ENCODE measurements at places on chromosomes 6 and 20. TPM values are rescaled to one million over a fixed set of nuclear protein-coding genes. Genes with fewer than 3 reads are reported as not detected.

DNA sequence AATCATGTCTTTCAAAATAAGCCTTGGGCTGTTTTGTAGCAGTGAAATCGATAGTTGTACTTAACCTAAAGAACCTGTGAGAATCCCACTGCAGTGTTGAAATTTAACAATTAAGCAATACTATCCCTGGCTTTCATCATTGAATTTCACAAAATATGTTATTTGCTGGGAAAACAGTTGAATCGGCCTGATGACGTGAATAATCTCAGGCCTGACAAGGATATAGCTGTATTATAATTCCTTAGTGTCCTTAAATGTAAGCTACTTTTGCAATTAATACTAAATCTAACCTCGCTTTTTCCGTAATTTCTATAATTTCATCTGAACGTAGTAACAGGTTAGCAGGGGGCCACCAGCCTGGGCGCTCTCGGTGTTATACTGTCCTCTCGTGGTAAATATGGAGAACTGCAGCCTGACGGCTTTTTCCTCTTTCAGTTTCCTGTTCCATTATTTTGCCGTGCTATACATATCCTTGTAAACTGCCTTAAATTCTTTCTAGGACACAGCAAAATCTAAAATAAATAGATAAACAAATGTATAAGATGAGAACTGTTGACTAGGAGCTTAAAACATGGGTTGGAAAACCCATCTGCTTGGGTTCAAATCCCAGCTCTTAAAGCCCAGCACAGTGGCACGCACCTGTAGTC is 24.0 kb downstream of the MTFR2 start:
- peak; percentile 60 for DNase-seq

The HDDC2 gene
- 86.6 TPM for total RNA-seq

The PACSIN1 gene
- total RNA-seq = not detected

DNA sequence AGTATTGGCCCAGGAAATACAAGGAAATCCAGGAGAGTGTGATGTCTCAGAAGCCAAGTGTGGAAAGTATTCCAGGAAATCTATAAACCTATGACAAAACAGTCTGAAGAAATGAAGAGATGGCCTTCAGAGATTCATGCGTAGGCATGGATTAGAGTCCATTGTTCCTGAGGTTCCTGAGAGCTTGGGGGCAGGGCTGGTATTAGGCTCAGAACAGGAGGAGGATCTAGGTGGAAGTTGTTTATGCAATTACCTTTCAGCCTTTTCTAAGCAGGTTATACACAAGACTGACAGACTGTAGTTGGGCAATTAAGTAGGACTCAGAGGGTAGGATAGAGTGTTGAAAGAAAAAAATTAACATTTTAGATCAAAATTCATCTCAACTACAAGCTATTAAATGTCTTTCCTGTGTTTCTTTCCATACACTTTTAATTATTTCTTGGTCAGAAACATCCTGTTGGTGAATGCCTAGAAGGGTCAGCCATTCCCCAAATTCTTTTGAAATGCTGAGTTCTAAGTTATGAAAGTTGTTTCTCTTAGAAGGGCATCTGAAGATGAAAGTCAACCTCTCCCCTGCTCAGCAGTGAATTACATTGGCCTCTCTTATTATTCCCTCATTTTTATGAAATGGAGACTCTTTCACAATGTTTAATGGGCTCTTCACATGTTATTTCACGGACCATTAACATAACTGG is 201.2 kb upstream of the MYLIP start:
- no peak for DNase-seq

GRCh38 chr20:2741881-2742280 is 49.3 kb downstream of the EBF4 start:
- no peak for DNase-seq

The LIME1 gene
- 0.72 TPM for total RNA-seq

- DNase-seq = no peak
These were observed 376.6 kb downstream of the DHX35 start for GRCh38 chr20:39338469-39339376.

The TNXB gene
- total RNA-seq = 0.20 TPM

GRCh38 chr6:72535124-72535523 is 86.7 kb upstream of the KCNQ5 start:
- no peak for DNase-seq
